ENCODE measurements at places on chromosomes 2 and 18.

DNA sequence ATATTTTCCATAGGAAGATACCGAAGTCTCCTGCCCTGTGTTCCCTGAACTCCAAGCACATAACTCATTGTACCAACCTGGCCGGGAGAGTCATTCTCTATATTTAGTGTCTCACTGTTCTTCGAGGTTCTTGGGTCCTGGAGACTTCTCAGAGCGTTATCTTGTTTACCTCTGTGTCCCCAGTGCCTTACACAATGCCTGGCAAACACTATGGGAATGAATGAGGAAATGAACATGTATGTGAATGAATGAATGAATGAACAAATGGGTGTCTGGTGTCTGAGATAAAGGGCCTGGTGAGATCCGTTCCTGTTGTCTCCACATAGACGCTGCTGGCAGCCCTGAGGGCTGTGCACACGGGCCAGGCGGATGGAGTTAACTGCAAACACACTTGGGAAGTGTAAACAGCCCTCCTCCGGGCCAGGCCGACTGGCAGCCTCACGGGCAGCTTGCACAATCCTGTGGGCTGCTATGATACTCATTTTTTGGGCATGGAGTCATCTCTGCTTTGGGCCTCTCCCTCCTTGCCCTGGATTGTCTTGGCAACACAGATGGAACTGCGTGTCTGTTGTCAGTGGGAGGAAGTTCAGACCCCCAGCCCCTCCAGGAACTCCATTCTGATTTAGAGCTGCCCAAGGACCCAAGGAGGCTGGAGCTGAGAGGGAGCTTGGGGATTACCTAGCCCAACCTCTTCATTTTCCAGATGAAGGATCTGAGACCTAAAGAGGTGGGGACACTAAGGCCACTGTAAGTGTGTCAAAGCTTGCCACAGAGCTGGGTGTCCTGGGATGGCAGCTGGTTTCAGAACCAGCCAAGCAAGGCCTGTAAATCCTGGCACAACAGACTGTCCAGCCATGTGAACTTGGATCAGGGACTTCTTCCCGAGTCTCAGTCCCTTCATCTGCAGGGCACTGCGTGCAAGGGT is 124.4 kb downstream of the INHBB start:
- no peak for DNase-seq

GRCh38 chr18:5447442-5447841 is 96.4 kb downstream of the EPB41L3 start:
- DNase-seq, result no peak

DNA sequence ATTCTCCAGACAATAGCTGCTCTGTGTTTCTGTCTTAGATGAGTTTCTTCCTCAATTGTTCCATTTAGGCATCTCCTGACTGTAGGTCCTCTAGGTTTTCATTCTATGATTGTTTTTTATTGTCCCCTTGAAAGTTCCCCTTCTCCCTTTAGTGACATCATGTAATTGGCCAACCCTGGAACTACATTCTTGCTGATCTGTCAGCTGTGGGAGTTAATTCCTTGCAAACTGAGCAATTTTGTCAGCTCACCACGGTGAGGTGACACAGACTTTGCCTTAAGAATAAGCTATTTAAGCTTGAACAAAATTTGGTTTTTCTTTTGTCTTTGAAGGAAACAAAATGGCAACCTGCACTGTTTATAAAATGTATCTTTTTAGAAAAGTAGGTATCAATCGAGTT is 95.9 kb downstream of the TXNL1 start:
- no peak for DNase-seq

DNA sequence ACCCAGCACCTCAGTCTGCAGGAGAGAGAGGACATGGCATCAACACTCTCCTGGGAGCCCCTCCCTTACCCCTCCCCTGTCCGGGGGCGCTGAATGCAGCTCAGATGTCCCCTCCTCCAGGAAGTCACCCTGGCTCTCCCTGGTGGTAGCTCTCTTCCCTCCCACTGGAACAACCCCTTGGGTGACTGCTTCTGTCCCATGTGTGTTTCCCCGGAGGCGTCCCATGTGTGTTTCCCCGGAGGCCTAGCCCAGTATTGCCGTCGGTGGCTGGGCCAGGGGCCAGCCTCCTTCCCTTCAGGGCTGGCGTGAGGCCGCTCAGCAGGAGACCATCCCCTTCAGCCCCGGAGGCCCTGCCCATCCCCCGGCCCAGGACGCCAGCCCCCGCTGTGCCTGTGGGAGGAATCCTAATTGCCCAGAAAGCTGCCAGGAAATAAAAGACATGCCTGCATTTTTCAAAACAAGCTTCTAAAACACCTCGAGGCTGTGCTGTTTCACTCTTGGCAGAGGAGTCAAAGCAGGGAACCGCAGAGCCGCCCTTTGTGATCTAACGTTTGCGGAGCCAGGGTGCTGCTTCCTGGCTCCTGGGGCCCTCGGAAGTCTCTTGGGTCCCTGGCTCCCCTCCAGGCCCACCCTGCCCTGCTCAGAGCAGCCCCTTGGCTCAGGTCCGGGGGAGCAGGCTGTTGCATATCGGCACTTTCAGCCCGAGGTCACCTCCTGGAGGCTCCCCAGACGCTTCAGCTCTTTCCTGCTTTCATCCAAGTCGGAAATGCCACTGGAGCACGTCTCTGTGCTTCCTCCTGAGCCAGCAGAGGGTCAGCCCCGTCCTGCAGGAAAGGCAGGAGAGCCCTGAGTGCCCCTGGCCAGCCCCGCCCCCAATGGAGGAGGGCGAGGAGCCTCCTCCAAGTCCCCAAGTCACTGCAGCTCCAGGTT is 11.4 kb downstream of the SNED1 start:
- no peak for DNase-seq

GRCh38 chr2:143504397-143504796 is 375.2 kb downstream of the ARHGAP15 start:
- DNase-seq, result no peak

DNA sequence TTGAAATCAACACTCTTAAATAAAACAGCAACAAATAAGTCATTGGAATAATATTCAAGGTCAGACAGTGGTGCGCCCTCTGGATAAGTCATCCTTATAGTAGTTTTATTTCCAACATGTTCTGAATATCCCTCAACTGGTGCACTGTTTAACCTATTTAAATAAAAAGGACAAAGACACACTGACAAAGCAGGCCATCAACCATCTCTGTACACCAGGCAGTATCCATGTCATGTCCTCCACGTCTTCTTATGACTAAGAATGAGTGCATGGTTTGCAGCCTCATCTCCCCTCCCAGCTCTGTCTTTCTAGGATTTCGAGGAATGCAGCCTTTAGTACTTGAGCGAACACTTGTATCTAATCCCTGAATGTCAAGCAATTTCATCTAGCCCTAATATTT is 42.4 kb downstream of the ST3GAL5 start:
- DNase-seq, result no peak
